GM10248 (cell line): ENCODE measurements at places on chromosomes 1 and 21.

DNA sequence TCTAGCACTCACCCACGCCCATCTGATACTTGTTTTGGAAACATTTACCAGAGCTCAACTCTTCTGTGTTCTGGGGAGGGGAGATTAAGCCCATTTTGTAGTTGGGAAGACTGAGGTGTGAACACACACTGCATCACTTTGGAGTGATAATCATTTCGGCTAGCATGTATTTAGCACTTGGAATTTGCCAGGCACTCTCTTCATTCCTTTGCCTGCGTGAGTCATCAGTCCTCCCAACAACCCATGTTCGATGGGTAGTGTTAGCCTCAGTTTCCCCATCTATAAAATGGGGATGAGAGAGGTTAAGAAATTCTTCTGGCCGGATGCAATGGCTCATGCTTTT lies 182.8 kb upstream of the TMEM51 start:
- no peak for DNase-seq

- no peak for DNase-seq
Observed at GRCh38 chr1:42177541-42177981, 13.0 kb upstream of the GUCA2A start.

GRCh38 chr1:19372602-19373001 lies 60.5 kb downstream of the SLC66A1 start:
- no peak for DNase-seq

DNA sequence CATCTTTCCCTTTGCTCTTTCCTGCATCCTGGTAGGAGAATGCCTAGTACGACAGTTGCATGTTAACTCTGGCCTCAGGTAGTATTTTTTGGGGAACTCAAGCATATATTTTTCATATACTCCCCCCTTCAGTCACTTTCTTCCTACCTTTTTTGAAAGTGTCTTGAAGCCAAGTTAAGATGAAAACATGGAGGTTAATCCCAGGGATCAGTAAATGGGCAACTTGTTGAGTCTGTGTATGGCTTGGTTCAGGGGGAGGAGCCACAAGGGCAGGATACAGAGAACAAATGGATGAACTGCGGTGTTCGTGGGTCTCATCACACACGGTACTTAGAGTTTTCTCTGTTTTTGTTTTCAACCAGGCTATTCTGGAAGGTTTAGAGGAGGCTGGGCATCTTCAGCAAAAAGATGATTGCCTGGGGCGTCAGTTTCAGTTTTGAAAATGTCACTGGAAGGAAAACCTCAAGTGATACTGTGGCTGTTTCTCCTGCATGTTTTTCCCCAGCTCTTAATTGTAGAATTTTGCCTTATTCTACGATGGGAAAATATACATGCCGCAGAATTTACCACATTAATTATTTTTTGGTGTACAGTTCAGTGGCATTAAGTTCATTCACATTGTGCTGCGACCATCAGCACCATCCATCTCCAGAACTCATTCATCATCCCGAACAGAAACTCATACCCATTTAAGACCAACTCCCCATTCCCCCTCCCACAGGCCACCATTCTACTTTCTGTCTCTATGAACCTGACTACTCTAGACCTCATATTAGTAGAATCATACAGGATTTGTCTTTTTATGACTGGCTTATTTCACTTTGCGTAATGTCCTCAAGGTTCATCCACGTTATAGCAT lies 71.5 kb downstream of the MAP10 start:
- DNase-seq = no peak

DNA sequence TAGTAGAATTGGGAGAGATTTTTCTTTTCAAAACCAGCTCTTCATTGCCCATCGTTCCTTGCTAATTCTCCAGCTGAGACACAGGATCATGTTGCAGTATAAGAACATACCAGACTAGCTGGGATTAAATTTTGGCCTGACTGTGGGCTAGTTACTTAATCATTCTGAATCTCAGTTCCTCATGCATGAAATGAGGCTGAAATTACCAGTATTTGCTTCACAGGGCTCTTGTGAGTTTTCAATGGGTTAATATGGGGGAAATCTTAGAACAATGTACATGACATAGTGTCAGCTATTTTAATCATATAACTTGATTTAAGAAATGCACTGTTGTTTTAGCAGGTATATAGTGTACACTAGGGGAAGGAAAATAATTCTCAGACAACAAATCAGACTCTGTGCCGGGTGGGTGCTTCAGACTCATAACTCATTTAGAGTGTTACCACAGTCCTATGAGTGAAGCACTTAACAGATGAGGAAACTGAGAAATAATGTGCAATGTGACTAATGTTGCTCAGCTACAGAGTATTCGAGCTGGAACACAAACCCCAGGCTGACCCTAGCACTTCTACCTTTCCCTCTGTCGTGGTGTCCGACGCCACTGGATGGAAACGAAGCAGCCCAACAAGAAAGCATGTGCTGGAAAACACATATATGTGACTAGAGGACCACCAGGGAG lies 137.6 kb upstream of the SGIP1 start:
- peak; percentile 30 for DNase-seq

GRCh38 chr1:235710687-235711086 lies 61.1 kb upstream of the GNG4 start:
- DNase-seq = no peak

DNA sequence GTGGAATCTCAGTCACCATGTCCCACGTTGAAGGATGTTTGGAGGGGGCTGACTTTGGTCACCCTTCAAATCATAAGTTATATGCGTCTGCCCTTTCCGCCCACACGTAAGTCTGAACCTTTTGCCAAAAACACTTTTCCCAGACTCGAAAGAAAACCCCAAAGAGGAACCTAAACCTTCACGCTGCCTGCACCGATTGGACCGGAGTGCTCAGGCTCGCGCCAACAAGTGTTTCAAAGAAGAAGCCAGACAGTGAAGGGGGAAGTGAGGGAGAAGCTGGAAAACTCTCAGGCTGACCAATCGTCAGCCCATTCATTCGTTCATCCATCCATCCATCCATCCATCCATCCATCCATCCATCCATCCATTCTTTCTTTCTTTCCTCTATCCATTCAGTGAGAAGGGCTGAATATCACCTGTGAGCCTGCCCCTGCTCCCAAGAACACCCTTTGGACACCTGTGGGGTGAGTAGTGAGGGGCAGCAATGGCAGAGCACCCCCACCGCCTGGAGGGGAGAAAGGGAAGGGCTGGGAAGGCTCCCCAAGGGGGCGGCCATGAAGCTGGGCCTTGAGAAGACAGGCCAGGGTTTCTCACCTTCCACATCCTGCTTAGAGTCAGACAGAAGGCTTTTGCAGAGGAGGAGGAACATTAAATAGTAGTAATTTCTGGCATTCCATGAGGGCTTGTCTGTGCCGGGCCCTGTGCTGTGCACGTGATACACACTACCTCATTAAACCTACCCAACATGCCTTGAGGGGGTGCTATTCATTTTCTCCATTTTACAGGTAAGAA lies 27.1 kb upstream of the RUNX3 start:
- DNase-seq = peak; percentile 52

- no peak for DNase-seq
Observed at GRCh38 chr1:3992746-3993145, 92.7 kb upstream of the C1orf174 start.

GRCh38 chr1:162193815-162194214 lies 124.3 kb downstream of the NOS1AP start:
- DNase-seq = no peak

DNA sequence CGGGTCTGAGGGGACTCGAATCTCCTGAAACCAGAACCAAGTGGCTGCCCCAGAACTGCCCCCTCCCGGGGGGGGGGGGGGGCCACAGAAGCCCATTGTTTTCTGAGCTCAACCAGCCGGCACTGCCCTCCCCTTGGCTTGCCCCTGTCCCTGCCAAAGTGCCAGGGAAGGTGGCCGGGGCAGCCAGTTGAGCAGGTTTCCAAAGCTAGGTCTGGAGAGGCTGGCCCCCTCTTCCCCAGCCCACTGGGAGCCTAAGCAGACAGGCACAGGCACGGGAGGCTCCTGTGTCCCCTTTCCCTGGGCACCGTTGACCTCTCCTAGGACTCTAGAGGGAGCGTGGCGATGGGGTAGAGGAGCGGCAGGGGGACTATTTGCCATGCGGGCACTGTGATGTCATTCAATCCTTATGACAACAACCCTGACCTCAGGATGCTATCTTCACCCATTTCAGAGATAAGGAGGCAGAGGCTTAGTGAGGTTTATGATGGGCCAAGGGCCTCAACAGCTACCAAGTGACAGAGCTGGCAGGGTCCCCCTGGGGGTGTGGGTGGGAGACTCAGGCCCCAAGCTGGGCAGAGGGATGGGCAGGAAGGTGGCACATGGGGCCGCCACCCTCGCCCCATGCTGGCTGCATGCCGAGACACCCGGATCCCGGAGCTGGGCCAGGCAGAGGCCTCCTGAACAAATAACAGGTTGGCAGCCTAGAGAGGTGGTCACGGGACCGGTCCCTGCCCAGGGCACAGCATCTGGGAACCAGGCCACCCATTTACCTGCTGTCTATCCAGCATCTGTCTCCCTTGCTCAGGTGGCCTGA lies 35.0 kb downstream of the RAP1GAP start:
- no peak for DNase-seq

GRCh38 chr1:76125473-76126219 lies 51.1 kb downstream of the ST6GALNAC3 start:
- no peak for DNase-seq
